HS-5 (cell line): ENCODE measurements at places on chromosomes 6 and 20.

DNA sequence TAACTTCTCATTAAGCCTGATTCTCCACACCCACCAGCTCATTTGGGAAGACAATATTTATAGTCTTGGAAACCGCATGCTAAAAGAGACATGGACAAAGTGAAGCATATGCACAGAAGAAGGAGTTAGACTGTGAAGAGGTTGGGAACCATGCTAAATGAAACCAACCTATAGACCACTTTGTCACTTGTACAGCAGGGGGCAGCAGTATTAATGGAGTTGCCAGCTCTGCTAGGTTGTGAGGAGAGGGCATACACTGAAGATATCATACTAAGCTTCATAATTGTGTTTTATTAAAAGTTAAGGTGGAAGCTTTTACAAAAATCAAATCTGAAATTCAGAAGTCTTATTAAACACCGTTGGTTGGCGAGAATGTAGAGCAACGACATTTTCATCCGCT is 38.3 kb upstream of the HMGCLL1 start:
- DNase-seq = no peak

DNA sequence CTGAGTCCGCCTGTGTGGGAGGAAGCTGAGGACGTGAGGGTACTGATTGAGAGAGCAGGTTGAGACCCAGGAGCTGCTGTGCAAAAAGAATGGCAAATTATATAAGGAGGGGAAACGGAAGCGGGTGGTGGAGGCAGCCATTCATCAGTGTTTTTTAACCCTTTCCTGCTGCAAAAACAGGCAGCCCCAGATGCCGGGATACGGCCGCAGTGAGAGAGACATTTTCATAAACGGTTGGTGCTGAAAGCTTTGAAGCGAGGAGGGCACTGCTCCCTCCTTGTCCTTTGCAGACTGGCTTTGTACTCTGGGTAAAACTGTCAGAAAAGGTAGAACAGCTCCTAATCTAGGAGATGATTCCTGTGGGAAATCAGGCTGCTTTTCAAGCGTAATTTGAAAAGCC is 56.4 kb downstream of the TTI1 start:
- no peak for DNase-seq

DNA sequence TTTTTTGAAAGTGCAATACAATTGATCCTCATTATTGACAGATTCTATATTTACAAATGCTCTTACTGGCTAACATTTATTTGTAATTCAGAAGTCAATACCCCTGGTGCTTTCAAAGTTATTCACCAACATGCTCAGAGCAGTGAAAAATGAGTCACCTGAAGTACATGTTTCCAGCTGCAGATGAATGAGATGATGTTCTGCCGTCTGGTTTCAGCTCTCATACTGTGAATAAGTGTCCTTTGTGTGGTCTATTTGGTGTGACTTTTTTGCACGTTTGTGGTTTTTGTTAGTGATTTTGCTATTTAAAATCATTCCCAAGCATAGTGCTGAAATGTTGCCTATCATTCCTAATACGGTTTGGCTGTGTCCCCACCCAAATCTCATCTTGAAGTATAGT is 22.3 kb upstream of the EYA4 start:
- no peak for DNase-seq

GRCh38 chr6:159919011-159919511 is 28.3 kb downstream of the MAS1 start:
- no peak for DNase-seq
